NCI-H774 (cell line): ENCODE measurements at places on chromosomes 3 and 15.
A peak's percentile ranks its signal among the peaks of the same experiment; 100 is the strongest.

DNA sequence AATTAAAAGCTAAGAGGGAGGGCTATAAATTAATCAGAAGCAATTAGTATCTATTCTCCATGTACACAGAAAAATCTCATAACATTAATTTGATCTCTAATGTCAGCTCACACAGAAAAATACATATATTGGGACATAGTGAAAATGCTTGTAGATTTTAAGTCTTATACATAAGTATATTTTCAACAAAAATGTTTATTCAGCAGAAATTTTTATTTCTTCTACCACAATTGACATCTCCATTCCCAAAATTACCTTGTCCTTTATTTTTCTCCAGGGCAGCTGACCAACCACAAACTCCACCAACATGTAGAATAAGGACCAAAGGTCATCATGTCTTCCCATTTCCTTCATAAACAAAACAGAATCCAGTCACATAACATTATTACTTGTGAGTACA, 74.5 kb upstream of the CDAN1 start:
- DNase-seq: no peak

GRCh38 chr15:42363942-42364341, 4.6 kb downstream of the CAPN3 start:
- no peak for DNase-seq

GRCh38 chr3:18416332-18416731, 8.8 kb downstream of the SATB1 start:
- no peak for DNase-seq

DNA sequence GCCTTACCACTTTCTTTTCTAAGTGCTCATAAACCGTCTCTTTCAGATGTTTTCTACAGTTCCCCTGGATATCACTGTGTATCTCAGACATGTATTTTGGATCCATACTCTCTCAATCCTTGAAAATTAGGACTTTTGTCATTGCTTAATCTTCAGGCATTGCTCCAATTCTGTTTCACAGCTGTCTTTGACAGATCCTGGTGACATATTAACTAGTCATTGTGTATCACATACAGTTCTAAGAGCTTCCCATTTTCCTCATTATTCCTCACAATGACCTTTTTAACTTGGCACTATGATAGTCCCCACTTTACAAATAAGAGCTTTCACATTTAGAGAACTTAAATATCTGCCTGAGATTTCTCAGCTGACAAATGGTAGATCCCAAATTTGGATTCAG, 151.7 kb downstream of the CLSTN2 start:
- no peak for DNase-seq

- DNase-seq: no peak
These were observed 66.9 kb upstream of the CADM2 start for GRCh38 chr3:84891851-84892250.

DNA sequence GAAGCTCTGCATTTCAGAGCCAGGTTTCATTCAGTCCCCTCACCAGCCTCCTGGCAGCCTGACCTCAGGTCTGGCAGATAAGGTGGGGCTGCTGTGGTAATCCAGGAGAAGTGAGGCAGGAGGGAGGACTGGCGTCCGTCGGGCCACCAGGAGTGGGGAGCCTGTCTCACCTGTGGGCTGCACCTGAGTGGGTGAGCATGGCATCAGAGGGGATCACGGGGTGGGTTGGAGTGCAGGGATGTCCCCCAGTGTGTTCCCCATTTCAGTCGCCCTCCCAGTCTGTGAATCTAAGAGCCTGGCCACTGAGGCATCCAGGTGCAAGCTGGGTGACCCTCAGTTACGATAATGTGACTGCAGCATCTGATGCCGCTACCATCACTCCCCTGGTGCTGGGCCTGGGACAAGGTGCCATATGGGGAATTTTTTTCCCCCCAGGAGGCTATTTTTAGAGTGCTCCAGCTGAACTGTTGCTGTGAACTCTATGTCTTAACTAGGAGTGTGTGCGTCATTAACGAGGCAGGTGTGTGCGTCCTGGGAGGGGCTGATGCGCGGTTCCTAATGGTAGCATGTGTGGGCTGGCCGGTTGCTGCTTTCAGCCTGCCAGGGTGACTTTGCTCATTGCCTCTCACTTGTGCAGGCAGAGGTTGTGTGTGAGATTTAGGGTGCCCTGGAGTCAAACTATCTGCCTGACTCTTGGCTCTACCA, 165.2 kb downstream of the SLCO3A1 start:
- peak; percentile 29 for DNase-seq
